ENCODE measurements at places on chromosomes 1 and 21. TPM values are rescaled to one million over a fixed set of nuclear protein-coding genes. Genes with fewer than 3 reads are reported as not detected.

- DNase-seq, result no peak
Observed at GRCh38 chr1:202982715-202983430, 15.8 kb upstream of the CYB5R1 start.

GRCh38 chr1:201361652-201362504 is 15.6 kb downstream of the TNNT2 start:
- peak; percentile 28 for DNase-seq

DNA sequence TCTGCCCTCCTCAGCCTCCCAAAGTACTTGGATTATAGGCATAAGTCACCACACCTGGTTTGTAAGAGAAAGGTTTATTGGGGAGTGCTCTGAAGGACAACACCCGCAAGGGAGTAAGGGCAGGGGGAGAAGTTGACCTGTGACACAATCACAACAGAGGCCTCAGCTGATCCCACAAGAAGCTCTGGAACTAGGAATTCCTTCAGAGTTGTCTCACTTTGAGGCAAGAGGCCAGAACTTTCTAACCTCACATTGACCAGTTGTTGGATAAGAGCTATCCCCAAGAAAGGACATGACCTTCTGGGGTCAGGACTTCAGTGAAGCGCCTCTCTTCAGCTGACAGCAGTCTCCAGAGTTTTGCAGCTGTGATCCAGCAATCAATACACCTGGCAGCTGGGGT is 27.4 kb upstream of the RC3H1 start:
- no peak for DNase-seq

DNA sequence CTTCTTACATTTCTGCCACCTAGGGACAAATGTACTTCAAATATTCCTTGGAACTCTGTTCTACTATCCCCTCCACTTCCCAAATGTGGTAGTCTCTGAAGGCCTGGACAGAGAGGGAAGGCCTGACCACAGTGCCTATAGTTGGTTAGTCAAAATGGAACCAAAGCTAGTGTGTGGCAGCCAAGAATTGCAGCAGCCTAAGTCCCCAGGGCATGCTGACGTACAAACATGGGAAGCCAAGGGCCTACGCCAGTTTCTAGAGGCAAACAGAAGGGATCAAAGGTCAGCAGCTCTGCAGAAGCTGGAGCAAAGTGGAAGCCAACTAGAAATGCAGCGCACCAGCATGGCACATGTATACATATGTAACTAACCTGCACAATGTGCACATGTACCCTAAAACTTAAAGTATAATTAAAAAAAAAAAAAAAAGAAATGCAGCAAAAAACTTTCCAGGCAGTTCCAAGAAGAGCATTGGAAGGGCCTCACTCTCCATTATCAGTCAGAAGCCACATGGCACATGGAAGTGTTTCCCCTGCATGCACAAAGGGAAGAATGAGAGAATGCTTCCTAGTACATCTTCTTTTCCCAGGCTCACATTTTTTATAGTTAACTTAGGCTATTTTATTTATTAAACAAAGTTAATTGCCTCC is 39.4 kb upstream of the GADD45A start:
- peak; percentile 51 for DNase-seq

- peak; percentile 78 for DNase-seq
Observed at GRCh38 chr1:172002725-172003345, 161.5 kb downstream of the DNM3 start.

GRCh38 chr1:245220381-245220985 is 65.7 kb downstream of the KIF26B start:
- no peak for DNase-seq

DNA sequence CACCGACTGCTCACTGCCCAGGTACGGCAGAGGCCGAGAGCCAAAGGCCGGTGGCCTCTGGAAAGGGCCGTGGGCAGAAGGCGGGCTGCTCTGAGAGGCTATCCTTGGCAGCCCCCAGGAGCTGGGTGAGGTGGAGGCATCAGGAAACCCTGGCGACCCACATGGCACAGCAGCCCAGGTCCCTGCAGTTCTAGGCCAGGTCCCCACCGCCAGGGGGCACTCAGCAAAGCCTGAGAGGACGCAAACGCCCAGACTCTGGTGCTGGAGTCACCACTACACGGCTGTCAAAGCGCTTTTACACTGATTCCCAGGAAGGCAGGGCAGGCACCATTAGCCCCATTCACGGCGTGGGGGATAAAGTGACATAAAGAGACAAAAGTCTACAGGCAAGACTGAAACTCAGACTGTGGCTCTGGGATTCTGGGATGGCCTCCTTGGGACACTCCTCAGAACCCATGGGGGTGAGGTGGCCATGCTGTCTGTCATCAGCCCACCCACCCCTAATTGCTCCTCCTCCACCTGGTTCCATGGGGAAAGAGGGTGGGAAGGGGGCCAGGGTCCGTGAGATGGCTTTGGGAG is 4.9 kb downstream of the PLEKHG5 start:
- peak; percentile 73 for DNase-seq

DNA sequence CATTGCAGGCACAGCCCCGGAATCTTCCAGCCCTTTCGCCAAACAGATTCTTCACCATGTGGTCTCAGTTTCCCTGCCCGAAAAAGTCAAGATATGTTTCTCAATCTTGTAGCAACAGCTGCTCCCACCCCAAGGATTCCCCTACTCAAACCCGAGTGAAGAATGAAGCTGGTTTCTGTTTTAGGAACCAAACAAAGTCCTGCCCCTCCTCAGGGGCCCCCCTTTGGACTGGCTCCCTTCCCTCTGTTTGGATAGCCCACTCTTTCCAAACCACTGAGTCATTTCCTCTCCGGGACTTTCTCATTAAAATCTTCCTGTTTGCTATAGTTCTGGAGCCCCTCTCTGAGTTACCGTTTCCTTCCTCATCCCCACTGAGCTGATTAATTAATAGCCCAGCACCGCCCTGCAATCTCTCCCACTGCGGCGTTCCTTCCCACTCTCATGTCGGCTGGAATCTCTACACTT is 100.9 kb downstream of the TSEN15 start:
- DNase-seq, result peak; percentile 53

The DNM3 gene
- 1.9 TPM for total RNA-seq

The SERTAD4 gene
- total RNA-seq, result 31.1 TPM

The OR2L13 gene
- total RNA-seq, result not detected

The NUDT4B gene
- total RNA-seq, result 25.4 TPM

The DNALI1 gene
- 7.1 TPM for total RNA-seq

The ATP5PB gene
- total RNA-seq, result 261 TPM
